ENCODE measurements at places on chromosomes 16 and 17.

- DNase-seq = no peak
These were observed 33.4 kb downstream of the CDH13 start for GRCh38 chr16:82660075-82660645.

- DNase-seq = no peak
These were observed 73.2 kb upstream of the RPL38 start for GRCh38 chr17:74130276-74130675.

DNA sequence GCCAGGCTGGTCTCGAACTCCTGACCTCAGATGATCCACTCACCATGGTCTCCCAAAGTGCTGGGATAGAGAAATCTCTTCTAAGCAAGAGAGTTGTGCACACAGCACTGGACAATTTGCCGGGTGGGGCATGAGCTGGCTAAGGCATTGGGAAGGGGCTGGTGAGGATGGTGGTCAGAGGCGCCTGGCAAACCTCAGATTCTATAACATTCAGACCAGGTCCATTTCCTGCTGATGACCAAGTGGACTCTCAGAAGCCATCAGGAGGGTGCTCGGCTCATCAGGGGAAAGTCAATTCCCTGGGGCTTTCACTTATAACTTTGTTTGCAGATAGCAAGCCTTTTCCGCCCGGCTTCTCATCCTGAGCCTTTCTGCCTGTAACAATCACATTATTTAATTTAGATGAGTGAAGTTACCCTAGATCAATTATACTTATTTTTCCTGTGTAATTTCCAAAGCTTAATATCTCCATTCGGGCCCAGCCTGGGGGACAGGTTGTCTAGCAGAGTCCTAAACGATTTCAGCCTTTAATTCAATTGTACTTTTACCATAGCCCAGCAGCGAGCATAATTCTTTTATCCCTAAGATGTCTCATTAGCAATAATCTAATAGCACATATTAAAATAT is 15.0 kb upstream of the SLC6A2 start:
- DNase-seq = no peak

DNA sequence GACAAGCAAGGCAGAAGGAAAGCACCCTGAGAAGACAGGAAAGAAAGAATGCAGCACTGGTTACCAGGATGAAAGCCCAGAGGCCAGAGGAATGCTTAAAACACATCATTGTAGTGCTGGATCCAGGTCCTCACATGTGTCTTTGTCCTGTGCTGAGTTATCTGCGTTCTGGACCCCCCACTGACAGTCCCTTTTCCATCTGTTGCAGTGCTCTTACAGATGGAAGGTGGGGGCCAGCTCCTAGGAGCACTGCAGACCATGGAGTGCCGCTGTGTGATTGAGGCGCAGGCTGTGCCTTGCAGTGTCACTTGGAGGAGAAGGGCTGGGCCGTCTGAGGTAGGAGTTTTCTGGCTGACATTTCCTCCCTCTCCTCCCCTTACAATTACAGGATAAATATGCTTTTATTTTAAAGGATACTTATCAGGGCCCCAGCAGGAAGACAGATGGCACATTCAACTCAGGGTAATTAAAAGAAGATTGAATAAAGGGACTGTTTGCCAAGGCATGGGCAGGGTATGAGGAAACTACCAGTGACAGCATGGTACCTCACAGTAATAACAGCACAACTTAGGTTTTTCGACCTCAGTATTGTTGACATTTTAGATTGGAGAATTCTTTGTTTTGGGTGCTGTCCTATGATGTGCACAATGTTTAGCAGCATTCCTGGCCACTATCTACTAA is 3.0 kb downstream of the EME1 start:
- no peak for DNase-seq

DNA sequence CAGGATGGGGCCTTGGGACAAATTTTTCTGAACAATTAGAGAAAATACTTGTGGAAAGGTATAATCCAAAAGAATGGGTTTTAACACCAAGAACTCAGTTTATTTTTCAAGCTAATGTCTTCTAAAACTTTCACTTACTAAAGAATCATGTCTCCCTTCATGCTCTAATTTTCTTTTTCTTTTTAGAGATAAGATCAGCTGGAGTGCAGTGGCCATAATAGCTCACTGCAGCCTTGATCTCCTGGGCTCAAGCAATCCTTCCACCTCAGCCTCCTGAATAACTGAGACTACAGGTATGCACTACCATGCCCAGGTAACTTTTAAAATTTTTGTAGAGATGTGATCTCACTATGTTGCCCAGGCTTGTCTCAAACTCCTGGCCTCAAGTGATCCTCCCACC is 5.5 kb downstream of the OR4D1 start:
- no peak for DNase-seq

DNA sequence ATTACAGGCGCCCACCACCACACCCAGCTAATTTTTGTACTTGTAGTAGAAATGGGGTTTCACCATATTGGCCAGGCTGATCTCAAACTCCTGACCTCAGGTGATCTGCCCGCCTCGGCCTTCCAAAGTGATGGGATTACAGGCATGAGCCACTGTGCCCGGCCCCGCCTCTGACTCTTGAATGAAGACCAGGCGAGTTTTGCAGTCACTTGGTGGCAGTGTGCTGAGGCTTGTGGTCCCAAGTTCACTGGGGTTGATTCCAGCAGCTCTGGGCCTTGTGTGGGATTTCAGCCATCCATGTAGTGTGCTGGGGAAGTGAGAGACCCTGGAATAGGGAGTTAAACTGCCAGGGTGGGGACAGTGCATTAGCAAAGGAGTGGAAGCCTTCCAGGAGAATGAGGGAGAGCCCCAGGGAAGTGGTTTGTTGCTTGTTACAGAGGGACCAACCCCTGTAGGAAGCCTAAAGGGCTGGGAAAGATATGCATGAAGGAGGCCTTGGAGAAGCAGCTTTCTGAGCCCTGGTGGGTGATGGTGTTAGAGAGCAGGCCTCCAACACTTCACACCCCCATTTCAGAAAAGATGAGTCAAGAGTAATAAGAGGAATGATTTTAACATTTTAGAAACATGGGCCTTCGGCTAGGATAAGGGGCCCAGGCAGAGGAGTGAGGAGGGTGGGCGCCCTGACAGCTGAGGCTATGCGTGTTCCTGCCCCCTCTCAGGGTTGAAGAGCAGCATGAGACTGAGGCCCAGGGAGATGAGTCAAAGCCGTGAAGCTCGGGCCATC is 14.5 kb downstream of the PSKH1 start:
- DNase-seq = no peak

- no peak for DNase-seq
These were observed 916.9 kb upstream of the SOX9 start for GRCh38 chr17:71203953-71204352.

Measured in lower lobe of right lung (tissue), 2 donors.